ENCODE measurements at places on chromosomes 4 and X.

- DNase-seq, result no peak
Measured at GRCh38 chrX:80817002-80817401, 7.3 kb upstream of the BRWD3 start.

DNA sequence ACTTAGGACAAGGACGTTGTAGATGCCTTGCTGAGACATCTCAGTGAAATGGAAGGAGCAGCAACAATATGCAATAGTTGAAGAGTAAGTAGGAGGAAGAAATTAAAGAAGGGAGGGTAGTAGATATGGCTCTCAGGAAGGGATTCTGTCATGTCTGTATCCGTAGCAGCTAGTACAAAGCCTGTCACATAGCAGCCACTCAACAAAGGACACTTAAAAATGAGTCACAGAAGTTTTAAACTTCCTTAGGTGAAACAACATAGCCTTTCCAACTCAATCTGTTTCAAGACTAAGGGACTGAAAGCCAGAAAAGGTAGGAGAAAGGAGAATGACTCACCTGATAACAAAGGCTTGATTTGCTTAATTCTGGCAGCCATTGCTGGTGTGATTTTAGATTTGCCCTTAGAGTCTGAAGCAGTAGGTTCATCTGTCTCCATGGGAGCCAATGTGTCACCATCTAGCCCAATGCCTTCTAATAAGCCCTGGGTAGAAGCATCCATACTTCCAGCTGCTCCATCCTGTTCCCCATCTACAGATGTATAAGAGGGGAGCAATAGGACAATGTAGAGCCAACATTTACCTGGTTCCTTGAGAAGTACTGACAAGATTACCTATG lies 86.6 kb downstream of the HUWE1 start:
- DNase-seq, result no peak

DNA sequence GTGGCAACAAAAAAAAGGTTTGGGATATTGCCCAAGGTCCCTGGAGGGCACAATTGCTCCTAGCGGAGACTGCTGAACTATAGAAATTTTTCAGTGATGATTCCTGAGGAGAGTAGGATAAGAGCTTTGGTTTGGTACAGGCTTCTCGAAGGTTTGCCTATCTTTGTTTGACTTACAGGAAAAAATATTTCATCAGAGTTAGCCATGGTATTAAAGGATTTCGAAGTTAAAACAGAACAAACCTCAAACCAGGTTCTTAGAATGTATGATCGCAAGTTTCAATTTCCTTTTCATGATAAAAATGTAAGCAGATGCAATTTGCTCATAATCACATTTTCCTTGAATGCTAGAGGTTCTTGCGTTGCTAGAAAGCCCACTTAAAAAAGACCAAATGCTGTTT lies 1.7 kb downstream of the EGFL6 start:
- no peak for DNase-seq

GRCh38 chr4:94256828-94257227 lies 49.2 kb downstream of the SMARCAD1 start:
- DNase-seq, result no peak

DNA sequence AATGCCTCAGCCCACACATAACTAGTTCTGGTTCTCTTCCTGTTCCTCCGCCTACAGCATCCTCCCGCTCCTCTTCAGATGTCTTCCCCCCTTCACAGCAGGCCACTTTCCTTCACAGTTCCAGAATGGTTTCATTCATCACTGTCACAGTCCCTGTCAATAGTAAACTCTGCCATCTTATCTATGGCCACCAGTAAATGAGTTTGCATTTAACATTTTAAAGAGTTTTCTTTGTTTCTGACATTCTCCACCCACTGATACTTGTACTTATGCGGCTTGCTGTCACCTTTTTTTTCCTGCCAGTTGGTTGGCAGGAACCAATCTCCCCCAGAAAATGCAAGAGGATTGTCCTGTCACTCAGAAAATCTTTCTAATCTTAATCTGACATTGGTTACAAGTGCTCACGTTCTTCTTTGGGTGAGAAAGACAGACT lies 114.1 kb downstream of the GLUD2 start:
- no peak for DNase-seq

GRCh38 chrX:65196758-65197360 lies 220.6 kb upstream of the ZC4H2 start:
- no peak for DNase-seq

DNA sequence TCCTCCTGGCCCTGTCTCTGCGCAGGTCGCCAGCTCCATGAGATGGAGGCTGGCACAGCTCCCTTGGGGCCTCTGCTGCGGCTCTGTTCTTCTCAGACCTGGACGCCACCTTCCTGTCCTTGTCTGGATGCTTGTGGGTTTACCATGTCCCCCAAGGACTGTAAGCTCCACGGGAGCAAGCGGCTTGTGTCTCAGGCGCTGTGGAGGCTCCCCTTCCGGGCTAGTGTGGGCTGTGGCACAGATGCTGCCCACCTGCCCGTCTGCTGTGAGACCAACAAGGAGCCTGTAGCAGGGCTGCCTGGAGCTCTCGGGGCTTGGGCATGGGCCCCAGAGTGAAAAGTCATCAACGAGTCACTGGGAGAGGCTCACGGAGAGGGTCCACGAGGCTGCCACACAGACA lies 25.2 kb downstream of the NAT8L start:
- no peak for DNase-seq

DNA sequence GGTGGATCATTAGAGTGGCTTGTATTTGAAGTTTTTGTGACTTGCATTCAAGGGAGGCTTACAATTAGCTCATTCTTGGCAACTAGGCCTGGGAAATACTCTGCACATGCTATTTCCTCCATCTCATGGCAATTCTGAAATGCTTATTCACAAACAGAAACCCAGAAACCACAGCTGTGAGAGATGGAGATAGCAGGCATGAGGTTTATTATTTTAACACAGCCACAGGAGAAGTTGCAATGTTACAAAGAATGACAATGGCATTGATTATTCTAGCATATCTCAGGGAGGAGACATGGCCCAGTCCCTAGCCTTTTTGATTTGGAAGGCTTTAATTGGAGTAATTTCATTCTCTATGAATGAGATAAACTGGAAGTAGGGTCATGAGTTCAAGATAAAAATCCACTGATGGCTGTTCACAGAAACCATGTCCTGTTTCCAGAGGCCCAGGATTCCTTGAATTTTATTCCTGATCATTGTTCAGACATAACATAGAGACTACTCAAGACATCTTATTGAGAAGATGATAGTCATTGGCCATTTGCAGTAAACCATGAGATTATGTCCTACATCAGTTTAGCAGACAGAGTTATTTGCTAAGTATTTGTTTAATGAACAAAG lies 123.9 kb downstream of the MID1 start:
- DNase-seq, result no peak

GRCh38 chrX:18894156-18894555 lies 89.8 kb downstream of the PHKA2 start:
- DNase-seq, result no peak

DNA sequence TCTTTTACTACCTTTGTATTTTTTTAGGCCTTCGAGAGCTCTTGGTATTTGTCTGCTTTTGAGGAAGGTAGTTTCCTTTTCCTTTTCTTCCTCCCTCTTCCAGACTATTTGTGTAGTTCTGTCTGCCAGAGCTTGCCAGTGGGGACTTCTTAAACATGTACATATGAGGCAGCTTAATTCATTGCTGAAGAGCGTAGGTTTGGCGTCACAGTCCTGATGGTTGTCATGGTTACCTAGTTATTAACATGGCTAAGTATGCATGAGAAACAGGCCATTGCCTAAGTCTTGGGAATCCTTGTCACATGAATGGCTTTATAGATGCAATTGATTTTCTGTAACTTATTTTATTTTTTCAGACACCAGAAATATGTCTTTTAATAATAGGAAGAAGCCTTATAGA lies 48.5 kb upstream of the ARMCX2 start:
- no peak for DNase-seq

DNA sequence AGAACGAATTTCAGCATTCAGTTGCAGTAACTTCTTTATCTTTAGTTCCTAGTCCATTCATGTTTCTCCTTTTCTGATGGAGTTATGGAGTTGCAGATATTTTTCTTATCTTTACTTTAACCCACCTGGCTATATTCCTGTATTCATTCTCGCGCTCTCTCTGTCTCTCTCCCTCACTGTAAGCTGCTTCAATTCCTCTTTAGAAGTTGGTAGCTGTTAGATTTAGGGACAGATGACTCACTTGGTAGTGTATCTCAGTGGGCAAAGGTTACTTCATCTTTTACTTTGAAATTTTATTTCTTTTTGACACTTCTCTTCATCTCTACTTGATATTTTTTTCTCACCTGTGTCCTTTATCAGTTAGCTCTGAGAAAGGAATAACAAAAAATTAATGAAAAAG lies 49.6 kb upstream of the BRS3 start:
- DNase-seq, result no peak

- DNase-seq, result peak; percentile 45
Measured at GRCh38 chrX:101658661-101659491, 774 bp downstream of the ARMCX2 start.

GRCh38 chrX:22520128-22520828 lies 247.6 kb downstream of the CBLL2 start:
- no peak for DNase-seq

- no peak for DNase-seq
Measured at GRCh38 chrX:49269767-49270248, at the start of gene PPP1R3F. Gene PPP1R3F (plus strand): TSS chrX:49269793. CDS start chrX:49269870, 77 bp downstream.

- no peak for DNase-seq
Measured at GRCh38 chr4:138802499-138802898, 213.1 kb upstream of the NOCT start.

- DNase-seq, result no peak
Measured at GRCh38 chr4:38149997-38150671, 189.9 kb downstream of the PTTG2 start.

- no peak for DNase-seq
Measured at GRCh38 chr4:42398871-42399331, 1.6 kb downstream of the SHISA3 start.

DNA sequence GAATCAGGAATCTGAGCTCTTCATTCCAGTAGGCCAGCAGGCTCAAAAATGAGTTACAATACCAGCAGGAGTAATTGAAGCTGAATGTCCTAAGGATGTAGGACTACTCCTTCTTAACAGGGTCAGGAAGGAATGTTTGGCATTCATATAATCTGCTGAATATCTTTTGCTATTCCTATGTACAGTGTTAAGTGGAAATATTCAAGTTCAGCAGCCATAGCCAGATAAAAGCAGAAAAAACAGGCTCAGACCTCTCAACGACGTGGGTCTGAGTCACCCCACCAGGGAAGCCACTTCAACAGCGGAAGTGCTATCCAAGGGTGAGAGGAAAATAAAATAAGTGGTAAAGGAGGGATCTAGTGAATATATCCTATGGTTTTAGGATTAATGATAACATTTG lies 577.0 kb downstream of the SPOCK3 start:
- no peak for DNase-seq

DNA sequence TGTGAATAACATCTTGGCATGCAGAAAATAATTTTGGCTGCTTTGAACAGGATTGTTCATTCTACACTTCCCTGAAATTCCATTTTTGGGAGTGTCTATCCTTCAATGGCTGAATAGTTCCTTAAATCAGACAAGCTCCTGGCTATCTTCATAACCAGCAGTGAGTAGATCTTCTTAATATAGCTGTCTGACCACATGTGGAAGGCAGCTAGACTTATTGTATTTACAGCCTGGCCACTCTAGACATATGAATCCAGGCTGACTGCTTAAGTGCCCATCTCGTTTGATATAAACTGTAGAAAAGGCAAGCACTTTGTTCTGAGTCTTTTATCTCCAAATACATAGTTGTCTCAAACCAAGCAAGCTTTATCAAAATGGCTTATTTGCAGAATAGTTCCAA lies 40.0 kb downstream of the PWWP3B start:
- DNase-seq, result no peak

DNA sequence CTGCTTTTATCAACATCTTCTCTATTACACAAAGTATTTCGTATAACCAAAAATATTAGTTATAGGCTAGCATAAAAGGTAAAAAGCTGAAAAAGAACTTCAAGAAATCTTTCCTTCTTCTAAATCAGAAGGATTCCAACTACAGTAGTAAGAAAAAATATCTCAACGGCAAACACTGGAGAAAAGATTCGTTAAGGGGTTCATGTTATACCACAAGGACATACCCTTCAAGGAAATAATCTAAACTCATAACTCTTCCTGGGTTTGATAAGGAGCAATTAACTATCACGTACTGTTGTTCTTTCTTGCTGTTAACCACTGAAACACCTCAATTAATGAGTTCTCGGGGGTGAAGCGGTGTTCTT lies 1.5 kb downstream of the SMIM14 start:
- no peak for DNase-seq

DNA sequence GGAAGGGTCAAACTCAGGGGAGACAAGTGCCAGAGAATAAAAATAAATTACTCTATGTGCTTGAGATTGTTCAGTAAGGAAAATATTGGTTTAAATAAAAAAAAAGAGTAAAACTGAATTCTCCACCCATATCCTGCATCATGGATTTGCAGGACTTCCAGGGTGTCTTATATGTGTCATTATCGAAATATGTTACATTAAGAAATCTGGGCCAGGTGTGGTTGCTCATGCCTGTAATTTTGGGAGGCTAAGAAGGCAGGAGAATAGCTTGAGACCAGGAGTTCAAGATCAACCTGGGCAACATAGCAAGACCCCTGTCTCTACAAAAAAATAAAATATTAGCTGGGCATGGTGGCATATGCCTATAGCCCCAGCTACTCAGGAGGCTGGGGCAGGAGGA lies 104.9 kb downstream of the PPP3CA start:
- DNase-seq, result no peak

GRCh38 chr4:102994803-102995202 lies 24.7 kb downstream of the SLC9B1 start:
- no peak for DNase-seq

Data from stimulated activated CD4-positive, alpha-beta T cell treated with anti-CD3 and anti-CD28 coated beads, TNF-alpha, amount 100 ng/mL, for 1 hour (primary cell).